ENCODE measurements at places on chromosomes 16 and 17.

DNA sequence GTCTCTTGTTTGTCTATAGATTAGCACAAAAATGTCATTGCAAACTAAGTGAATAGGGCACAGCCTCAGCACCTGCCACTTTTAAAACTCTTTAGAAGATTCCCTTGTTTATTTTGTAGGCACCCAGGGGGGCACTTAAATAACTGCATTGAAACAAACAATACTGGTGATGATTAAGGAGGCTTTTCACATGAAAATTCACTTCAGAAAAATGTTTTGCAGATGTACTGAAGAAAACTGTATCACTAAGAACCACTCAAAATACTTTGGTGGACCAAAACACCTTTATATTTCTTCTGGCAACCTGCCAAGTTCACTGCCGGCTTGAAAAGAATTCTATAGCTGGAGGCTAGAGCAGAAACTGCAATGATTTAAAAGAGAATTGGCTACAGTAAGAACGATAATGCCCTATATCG, 281.5 kb downstream of the TOX3 start:
- DNase-seq = no peak

DNA sequence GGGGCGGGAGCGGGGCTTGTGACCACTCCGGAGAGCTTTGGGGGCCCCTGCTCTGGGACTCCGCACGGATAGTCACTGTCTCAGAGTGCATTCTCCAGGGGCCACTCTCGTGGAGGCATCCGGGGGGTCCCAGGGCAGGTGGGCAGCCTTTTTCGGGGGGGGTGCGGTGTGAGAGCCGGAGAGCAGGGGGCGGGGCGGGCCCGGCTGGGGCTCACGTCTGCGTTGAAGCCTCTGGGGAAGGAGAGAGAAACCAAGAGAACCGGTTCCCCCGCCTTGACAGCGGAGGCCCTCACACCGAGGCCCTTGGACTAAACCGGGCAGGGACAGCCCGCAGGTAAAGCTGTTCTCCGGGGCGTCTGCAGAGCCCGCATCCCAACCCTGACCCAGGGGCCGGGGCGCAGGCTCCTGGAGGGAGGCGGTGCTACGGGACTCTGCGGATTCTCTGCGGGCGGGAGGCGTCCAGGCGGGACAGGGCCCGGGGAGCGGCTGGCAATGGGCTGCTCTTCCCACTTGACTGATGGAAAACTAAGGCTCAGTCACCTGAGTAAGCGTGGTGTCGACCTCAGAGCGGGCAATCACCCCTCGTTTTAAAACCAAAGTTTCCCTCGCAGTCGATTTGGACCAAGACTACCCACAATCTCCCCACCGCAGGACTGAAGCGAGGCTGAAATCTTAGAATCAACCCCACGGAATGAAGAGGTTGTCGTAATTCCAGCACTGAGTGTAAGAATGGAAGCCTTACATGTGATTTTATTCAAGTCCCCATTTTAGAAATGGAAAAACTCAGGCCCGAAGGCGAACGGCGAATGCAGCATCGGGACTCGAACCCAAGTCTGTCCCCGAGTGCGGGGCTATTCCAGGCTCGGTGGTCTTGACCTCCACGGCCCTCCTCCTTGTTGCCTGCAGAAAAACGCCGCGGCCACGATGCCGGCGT, 49.6 kb upstream of the AMZ2 start:
- DNase-seq = no peak

DNA sequence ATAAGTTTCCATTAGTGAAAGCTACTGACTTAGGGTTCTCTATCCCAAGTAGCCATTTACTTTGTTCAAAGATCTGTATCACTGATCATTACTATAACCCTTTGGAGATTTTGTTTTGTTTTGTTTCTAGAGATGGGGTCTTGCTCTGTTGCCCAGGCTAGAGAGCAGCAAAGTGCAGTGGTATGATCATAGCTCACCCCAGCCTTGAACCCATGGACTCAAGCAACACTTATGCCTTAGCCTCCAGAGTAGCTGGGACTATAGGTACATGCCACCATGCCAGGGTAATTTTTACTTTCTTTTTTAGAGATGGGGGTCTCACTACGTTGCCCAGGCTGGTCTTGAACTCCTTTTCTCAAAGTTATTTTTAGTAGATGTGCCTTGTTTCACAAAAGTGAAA, 154.7 kb downstream of the KCNJ2 start:
- DNase-seq = no peak

- DNase-seq = peak; percentile 7
Measured at GRCh38 chr17:13647543-13648021, 45.9 kb upstream of the HS3ST3A1 start.

- no peak for DNase-seq
Measured at GRCh38 chr17:66667491-66668030, 167.4 kb upstream of the CACNG5 start.

- no peak for DNase-seq
Measured at GRCh38 chr16:85330694-85331188, 218.5 kb upstream of the CIBAR2 start.

GRCh38 chr17:51050291-51051033, 70.2 kb downstream of the SPAG9 start:
- DNase-seq = no peak

DNA sequence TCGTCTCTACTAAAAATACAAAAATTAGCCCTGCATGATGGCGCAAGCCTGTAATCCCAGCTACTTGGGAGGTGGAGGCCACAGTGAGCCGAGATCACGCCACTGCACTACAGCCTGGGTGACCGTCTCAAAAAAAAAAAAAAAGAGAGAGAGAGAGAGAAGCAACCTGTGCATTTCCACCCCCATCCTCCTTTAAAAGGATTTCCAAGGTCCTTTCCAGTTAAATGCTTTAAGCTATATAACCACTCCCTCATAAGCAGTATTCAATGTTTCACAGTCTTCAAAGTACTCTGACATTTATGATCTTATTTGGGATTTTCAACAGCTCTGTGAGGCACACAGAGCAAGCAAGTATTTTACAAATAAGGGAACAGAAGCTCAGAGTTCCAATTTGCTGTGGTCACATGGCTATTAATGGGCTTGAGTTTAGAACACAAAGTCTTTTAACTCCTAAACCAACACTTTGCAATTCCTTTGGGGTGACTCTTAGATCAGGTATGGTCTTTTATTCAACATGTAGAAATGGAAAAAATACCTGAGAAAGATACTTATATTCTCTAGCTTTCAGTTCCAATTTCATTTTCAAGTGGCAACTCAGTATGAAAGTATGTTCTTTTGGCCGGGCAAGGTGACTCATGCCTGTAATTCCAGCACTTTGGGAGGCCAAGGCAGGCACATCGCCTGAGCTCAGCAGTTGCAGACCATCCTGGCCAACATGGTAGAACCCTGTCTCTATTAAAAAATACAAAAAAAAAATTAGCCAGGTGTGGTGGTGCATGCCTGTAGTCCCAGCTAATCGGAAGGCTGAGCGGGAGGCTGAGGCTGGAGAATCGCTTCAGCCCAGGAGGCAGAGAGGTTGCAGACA, 31.3 kb downstream of the SPOP start:
- DNase-seq = no peak

Data from C1 segment of cervical spinal cord (tissue), 14 donors.